Stimulated activated CD4-positive, alpha-beta T cell treated with anti-CD3 and anti-CD28 coated beads, TNF-alpha, amount 100 ng/mL, for 1 hour (primary cell): ENCODE measurements at places on chromosomes 7 and 10.

- no peak for DNase-seq
Observed at GRCh38 chr10:27628621-27629020, 117.0 kb downstream of the MKX start.

DNA sequence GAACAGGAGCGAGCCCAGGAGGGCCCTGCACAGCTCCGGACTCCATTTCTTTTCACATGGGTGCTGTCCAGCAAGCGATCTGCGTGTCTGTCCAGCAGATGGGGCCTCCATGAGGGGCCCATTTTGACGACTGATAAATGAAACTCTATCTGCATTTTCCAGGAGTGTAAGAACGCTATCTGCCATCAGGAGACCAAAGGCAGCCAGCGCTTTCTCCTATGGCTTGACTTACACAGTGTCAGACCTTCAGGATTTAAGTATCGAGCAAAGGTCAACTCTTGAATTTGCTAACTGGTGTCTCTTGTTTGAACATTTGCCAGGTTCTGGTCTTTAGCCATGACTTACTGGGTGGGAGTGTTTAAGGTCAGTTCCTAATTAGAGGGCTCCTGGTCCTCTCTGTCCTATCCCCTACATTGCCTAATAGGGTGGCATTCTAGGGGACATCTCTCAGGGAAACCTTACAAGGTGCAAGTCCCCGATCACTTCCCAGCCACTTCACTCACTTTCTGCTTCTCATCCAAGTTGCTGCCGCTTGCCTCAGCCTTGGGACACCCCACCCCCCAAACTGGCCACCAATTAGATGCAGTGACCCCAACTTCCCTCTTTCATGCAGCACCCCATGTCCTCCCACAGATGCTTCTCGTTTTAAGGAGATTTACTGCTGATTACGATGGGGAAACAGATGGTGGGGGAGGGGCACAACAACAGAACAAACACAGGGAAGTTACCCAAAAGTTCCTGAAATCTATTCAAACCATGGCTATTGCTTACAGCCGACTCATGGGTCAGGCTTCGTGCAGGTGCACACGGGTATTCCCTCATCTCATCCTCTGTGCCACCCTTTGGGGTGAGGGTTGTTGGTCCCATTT is 20.0 kb downstream of the VSIR start:
- no peak for DNase-seq

DNA sequence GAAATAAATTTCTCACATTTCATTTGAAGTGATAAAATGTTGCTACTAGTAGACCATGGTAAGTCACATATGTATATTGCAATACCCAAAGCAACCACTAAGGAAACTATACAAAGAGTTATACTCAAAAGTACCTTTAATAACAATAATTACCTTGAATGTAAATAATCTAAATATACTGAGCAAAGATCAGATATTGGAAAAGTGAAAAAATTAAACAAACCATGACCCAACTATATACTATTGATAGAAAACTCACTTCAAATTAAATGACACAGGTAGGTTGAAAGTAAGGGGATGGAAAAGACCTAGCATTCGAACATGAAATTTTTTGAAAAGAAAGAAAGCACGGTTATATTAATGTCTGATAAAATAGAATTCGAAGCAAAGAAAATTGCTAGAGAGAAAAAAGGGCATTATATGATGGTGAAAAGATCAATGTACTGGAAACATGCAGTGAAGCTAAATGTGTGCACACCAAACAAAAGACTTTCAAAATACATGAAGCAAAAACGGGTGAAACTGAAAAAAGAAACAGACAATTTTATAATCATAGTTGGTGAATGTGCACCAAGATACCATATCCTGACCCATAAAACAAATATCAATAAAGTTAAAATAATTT is 29.1 kb downstream of the TFPI2 start:
- DNase-seq = no peak

- DNase-seq = no peak
Observed at GRCh38 chr10:127254276-127254675, 57.9 kb upstream of the INSYN2A start.

- no peak for DNase-seq
Observed at GRCh38 chr10:48550977-48551376, 53.9 kb downstream of the ARHGAP22 start.

DNA sequence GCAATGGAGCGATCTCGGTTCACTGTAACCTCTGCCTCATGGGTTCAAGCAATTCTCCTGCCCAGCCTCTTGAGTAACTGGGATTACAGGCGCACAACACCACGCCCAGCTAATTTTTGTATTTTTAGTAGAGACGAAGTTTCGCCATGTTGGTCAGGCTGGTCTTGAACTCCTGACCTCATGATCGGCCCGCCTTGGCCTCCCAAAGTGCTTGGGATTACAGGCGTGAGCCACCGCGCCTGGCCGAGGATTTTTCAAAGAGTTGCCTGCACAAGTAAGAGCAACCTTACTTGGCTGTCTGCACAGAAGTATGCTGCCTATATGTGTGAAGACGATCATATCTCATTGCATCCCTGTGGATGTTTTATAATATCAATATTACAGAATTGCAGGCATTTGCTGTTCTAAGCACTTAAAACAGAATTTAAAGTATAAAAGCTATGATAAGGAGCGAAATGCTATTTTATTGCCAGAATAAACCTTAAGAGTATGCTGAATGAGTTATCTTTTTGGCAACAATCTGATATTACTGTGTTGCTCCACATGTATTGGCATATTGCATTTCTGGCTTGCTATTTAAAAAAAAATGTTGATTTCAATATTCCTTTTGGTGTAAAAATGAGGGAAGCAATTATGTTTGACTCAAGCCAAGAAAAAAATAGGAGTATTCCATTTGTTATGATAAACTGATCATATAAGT is 379.4 kb upstream of the SEMA3D start:
- no peak for DNase-seq
